Fibroblast of skin of abdomen (primary cell): ENCODE measurements at places on chromosomes 2 and 18.

GRCh38 chr2:128369108-128369555 lies 50.5 kb upstream of the HS6ST1 start:
- DNase-seq = peak; percentile 47

- DNase-seq = no peak
Measured at GRCh38 chr2:241809383-241810306, 652 bp downstream of the NEU4 start.

GRCh38 chr2:179172894-179173293 lies 91.7 kb downstream of the SESTD1 start:
- no peak for DNase-seq

DNA sequence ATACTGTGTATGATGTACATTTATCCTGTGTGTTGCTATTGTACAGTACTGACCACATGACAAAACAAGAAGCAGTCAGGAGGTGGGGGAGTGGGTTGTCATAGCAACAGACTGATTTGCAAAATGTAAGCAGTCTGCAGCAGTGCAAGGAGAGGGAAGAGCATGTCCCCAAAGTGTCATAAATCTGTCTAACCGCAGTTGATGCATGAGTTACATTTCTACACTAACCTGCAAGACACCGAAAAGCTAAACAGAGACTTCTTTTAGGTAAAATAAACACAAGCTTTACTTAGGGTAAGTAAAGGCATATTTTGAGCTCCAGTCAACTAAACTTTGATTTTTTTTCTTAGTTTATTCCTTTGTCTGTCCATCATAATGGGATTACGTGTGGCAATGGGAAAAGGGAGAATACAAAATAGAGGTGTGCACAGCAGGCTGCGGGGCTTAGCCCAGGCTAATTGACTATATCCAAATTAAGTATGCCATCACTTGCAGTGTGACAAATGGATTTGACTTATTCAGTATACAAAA lies 134.5 kb downstream of the MEIS1 start:
- DNase-seq = peak; percentile 82
